ENCODE measurements at places on chromosomes 7 and 10.

DNA sequence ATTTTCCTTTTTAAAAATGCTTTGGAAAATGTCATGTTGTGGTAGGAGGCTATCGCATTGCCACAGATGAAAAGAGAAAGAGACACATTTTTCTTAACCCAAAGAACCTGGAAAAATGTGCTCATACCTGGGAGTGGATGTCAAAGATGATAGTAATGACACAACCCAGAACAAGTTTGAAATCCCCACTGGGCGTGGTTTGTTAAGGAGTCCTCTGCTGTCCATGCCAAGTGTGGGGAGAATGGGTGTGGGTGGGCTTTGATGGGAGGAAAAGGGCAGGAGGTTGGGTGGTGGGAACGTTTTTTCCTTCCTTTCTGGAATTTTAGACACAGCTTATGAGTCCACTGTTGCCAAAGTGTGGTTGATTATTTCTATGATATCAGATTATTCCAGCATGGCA lies 10.9 kb downstream of the OPTN start:
- DNase-seq, result no peak

DNA sequence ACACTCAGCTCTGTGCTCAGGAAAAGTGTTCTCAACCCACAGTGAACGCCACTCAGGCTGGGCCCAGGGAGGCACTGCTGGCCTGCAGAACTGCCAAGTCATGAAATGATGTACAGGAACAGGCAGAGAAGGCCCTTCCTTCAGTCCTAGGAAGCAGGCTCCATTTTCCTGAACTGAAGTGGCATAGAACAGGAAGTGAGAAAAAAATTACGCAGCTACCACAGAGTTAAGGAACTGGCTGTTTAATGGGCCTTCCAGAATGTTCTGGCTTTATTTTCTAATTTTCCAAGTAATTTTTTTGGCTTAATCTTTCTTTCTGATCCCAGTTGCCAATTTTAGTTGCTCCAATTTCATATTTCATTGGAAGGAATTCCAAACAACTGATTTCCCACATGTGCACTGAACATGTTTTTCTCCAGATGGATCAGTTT lies 39.3 kb downstream of the LRRC18 start:
- DNase-seq, result no peak

DNA sequence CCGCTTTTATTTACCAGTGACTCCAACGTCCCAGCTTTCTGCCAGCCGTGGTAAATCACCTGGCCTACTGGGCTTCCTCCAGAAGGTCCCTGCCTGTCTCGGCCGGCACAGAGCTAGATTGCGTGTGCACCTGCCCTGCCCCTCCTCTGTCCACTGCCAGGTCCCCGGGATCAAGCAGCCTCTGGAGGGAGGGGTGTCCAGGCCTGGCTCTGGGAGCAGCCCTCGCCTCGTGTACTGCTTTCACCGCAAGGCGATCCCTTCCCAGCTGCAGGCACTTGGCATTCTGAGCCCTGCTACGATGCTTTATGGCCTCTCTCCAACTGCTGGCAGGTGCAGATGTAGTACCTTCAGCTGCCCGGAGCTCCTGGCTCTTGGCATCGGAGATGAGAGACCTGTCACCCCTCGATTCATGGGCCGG lies 7.4 kb downstream of the SLC29A3 start:
- no peak for DNase-seq

DNA sequence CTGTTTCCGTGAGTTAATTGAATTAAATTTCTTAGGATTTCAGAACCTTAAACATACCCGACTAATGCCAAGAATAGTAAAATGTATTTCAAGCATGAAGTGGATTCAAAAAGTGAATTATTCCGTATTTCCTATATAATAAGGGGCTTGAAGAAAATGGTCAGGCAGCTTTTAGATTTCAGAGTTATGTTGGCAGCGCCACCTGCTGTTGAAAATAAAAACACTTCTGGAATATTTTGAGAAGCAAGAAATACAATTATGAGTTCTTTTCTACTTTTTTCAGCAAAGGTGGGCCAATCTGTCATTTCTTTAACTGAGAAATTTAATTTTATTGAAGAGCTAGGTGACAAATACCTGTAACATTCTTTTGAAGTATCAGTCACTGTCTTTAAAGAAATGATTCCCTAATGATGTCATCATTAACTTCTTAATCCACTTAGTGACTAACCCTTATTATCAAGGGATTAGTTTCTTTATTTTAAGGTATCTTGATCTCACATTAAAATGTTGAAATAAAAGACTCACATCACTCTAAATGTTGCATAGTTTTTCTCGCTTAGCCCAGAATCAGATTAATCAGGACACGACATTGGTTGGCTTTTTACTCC lies 36.6 kb upstream of the AGR3 start:
- no peak for DNase-seq

DNA sequence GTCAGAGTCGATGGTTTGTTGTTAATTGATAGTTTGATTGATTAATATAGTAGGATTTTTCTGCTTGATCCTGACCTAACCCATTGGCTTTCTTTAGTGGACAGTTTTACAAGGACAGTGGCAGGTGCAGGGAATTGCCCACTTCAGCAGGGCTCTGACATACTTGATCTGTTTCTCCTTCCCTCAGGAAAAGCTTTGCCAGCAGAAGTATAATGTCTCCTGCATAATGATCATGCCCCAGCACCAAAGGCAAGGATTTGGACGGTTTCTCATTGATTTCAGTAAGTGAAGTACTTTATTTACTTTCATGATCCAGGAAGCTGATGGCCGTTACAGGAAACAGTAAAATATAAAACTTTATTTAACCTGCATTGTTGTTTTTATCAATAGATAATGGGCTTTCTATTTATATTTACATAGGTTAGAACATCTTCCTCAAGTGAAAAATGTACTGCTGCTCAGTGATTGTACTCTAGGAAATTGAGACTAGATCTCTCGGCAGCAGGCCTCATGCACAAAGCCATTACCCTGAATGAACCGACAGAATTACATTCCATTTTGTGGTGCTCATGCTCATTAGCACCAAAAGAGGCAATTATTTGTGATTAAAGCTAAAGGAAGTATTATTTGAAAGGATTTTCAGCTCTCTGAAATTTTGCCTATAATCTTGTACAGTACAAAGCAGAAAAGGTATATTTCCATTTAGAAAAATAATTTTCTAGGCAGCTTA lies 122.5 kb upstream of the SAMD8 start:
- no peak for DNase-seq

DNA sequence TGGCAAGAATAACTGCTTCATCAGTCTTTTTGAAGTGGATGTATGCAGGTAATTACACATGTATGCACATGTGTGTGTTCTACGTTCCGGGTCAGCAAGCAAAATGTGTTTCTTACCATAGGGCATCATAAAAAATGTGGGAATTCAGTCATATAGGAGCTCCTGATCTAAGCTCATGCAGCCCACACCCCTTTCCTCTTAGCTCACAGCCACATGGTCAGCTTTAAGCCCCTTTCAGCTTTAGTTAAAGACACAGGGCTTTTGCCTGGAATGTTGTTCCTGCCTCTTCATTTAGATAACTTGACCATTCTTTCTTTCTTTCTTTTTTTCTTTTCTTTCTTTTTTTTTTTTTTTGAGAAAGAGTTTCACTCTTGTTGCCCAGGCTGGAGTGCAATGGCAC lies 258.1 kb downstream of the RPS24 start:
- no peak for DNase-seq

DNA sequence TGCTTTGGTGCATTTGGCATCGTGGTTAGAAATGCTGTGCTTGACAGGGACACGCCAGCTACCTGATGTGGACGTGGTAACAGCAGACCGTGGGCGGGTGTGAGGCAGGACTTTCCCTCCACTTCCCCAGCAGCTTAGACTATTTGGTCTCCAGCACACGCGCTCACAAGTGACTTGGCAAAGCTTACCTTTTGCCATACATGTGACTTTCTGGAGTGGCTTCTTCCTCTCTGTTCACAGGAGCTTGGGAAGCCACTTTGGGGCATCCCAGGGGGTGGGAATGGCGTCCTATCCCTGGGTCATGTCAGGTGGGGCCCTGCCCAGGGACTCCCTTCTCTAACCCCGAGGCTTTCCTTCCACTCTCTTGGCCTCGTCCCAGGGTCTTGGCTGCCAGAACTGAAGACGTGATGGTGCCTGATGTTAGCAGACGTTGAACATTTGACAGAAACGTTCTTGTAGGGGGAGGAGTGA lies 228.7 kb upstream of the KLF6 start:
- no peak for DNase-seq

DNA sequence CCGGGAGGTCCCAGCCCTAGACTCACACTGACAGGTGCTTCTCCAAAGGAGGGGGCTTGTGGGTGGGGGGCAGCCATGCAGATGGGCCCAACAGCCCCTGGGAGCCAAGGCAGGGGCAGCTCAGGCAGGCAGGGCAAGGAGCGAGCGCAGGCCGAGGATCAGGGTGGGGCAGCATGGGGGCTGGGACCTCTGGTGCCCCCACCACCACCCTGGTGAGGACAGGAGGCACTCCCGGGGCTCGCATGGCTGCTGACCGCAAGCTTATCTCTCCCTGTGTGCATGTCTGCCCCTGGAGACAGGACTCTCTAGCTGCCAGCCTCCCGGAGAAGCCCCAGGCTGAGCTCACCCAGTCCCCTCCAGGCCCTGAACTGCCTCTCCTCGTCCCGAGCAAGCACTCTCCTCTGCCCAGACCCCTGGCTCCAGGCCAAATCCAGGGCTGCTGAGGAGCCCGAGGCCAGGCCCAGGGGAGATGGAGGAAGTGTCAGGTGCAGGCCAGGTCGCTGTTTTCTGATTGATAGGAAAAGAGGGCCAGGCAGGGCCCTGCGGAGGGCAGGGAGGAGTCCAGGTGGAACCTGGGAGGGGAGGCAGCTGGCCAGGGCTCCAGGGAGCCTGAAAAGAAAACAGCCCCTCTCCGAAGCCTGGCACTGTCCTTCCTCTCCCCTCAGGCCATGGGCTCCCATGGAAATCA lies 39.0 kb downstream of the PDGFA start:
- no peak for DNase-seq

GRCh38 chr7:2278026-2278425 lies 36.0 kb downstream of the NUDT1 start:
- no peak for DNase-seq

- DNase-seq, result no peak
These were observed 74.9 kb downstream of the AKR1C4 start for GRCh38 chr10:5271526-5271925.

GRCh38 chr7:6012355-6013104 lies 3.5 kb downstream of the AIMP2 start:
- no peak for DNase-seq

DNA sequence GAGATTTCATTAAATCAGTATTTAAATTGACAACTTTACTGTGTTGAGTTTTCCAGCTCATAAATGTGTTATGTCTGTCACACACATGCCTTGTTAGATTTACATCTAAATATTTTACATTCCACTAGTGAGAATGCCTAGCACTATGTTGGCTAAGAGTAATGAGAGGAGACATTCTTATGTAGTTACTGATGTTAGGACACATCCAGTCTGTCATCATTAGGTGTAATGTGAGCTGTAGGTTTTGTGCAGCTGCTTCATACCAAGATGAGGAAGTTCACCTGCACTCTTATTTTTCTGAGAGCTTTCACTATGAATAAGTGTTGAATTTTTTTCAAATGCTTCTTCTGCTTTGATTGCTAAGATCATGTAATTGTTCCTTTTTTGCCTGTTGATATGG lies 218.0 kb upstream of the IGFBP3 start:
- no peak for DNase-seq

GRCh38 chr7:150803161-150803860 lies 2.7 kb downstream of the TMEM176A start:
- DNase-seq, result no peak

DNA sequence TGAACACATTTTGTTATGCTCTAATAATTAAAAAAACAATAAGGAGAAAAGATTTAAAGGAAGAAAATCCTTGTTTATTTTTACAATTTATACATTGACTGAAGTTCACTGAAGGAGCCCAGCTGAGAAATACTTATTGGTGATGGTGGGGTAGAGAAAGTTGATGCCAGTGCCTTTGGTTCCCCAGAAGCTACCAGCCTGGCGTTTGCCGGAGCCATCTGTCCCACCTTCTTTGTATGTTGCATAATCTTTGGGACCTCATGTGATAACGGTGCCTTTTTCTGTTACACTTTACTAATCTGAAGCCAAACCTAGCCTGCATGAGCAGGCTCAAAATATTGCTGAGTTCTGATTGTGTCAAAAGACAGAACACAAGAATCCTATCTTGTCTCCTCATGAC lies 22.7 kb downstream of the ZNF365 start:
- no peak for DNase-seq

GRCh38 chr7:102061981-102062390 lies 224.7 kb upstream of the SH2B2 start:
- no peak for DNase-seq

DNA sequence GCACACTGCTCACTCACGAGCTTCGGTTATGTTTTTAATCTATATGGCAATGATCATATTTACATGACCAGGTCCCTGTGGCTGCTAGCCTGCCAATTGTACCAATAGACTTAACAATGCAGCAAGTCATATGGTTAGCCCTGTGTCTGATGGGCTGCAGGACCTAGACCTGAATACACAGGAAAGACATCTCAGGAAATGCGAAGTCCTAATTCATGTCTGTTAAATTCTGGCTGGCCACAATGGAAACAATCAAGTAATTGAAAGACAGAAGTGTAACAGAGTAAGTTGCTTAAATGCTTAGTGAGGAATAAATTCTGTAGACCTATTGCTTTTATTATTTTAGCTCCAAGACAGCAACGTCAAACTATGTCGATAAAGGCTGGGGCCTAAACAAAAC lies 112.4 kb upstream of the FZD8 start:
- DNase-seq, result no peak

- DNase-seq, result no peak
These were observed 229.3 kb upstream of the PRSS58 start for GRCh38 chr7:142487124-142487523.

DNA sequence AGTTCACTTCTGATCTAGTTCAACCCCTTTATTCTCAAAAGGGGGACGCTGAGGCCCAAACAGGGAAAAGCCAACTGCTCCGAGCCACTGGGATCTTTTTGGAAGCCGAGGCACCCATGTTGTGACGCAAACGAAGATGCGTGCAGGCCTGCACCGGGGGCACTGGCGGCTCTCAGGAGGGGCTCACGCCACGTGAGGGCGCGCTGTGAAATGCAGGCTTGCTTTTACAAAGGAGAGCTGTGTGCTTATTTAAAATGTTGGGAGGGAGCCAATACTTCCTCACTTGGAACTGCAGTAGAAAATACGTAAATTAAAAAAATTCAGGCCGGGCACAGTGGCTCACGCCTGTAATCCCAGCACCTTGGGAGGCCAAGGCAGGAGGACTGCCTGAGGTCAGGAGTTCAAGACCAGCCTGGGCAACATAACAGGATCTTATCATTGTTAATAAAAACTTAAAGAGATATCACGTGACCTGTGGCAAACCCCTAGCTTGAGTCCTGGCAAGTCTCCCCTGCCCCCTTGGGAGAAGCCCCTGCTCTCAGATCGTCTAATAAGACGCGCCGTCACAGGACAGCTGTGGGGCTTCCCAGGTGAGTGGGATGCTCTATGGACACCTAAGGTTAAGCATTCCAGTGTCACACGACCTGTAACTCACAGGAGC lies 16.3 kb downstream of the BRI3 start:
- no peak for DNase-seq

Data from stimulated activated CD4-positive, alpha-beta T cell treated with anti-CD3 and anti-CD28 coated beads, TNF-alpha, amount 100 ng/mL, for 1 hour (primary cell).